ENCODE measurements at places on chromosomes 6 and 20.

- DNase-seq = no peak
Observed at GRCh38 chr6:5930143-5930770, 76.5 kb downstream of the NRN1 start.

- DNase-seq = no peak
Observed at GRCh38 chr6:147166992-147167391, 37.2 kb upstream of the STXBP5 start.

DNA sequence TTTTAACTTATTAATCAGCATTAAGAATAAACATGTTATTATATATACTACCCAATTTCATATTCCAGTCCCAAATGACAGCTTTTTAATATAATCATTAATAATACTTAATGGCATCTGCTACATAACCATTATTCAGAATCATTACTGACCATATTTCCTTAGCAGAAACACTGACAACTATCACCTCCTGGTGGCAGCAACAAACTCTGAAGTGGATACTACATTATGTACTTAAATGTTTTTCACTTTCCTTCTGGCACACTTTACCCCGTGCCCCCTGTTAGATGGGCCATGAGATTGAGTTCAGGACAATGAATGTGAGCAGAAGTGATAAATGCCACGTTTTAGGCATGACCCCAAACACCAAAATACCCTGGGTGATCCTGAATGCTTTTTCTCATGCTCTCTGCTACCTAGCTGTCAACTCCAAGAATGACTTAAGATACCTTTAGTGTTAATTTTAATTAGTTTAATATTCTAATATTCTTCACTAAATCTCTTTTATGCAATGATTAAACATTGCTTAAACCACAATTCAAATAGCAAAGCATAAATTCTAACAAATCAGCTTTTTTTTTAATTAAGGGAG is 77.1 kb downstream of the LMBRD1 start:
- peak; percentile 61 for DNase-seq

DNA sequence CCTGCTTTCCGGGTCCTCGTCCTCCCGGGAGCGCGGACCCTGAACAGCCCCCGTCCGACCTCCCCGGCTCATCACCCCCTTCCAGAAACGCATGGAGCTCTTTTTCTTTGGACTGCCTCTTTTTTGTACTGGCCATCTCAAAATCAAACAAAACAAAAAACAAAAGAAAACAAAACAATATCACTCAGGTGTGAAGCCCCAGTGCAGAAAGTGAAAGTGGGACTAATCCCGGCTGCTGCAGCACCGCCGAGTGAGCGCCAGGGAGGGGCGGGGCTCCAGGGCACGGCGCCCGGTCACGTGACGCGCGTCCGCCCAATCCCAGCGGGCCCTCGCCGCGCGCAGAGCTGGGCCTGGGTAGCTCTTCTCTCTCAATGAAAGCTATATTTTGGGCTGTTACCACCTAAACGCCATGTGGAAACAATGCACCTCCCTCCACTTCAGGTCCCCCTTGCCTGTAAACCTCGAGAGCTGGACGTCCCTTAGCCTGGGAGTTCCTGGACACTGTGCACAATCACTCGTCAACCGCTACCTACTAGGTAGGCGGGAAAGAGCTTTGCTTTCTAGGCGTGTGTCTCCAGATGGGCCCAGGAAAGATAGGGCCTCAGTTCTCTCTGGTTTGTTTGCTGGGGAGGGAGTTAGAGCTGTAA is 93.7 kb upstream of the PRDM1 start:
- peak; percentile 16 for DNase-seq

- no peak for DNase-seq
Observed at GRCh38 chr6:130680116-130680515, 147.1 kb upstream of the SMLR1 start.

DNA sequence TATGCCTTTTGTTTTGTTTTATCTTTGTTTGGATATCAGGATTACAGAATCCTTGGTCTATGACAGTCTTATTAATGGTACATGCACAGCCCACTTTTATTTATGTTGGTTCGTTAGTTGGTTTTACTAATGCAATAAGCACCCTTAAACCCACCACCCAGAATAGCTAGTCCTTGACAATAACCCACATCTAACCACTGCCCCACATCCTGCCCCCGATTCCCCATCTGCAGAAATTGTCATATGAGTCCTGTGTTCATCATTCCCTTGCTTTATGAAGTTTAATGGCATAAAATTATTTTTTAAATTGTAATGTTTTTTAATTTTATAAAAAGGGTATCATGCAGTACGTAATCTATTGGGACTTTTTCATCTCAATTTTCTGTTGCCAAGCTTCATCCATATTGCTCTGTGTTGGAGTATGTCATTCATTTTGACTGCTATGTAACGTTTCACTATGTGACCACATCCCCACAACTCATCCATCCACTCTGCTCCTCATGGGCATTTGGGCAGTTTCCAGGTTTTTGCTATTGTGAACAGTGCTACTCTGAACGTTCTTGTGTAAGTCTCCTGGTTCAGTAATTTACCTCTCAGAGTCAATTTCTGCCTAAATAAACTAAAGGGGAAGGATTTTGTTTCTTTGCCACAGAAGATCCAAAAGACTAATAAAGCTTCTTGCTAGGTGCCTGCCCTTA is 150.4 kb downstream of the MRPL14 start:
- DNase-seq = no peak

- DNase-seq = peak; percentile 81
Observed at GRCh38 chr20:52746190-52746589, 226.0 kb upstream of the TSHZ2 start.

GRCh38 chr6:158753811-158754210 is 65.4 kb downstream of the EZR start:
- DNase-seq = no peak

DNA sequence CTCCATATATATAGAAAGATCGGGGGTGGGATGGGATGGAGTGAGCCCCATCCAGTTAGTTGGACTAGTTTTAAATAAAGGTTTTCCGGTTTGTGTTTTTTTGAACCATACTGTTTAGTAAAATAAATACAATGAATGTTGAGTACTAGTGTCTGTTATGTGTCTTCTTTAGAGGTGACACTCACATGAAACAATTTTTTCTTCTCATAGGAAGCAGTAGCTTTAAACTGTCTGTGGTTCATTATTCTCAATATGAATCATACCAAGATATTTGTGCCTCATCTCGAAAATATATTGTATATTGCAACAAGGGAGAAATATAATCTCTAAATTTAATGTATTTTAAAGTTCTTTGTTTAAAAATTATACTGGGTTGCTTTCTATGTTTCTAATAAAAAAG is 33.4 kb downstream of the HSF2 start:
- no peak for DNase-seq

GRCh38 chr20:9551808-9552550 is 37.6 kb downstream of the LAMP5 start:
- DNase-seq = peak; percentile 32

DNA sequence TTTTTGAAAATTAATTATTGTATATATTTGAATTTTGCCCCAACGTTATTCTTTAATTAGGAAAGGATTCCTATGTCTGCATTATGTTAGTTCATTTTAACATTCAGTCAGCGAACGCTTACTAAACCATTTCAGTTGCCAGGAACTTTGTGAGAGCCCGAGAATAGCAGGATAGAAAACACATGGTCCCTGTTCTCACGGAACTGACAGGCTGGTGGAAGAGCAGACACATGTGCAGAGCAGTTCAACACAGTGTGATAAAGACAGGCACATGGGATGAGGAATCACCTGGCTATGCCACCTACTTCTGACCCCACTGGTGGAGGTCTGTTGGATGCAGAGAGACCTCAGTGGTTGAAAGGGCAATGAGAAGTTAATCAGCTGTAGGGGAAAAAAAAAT is 367.2 kb downstream of the EPM2A start:
- no peak for DNase-seq

DNA sequence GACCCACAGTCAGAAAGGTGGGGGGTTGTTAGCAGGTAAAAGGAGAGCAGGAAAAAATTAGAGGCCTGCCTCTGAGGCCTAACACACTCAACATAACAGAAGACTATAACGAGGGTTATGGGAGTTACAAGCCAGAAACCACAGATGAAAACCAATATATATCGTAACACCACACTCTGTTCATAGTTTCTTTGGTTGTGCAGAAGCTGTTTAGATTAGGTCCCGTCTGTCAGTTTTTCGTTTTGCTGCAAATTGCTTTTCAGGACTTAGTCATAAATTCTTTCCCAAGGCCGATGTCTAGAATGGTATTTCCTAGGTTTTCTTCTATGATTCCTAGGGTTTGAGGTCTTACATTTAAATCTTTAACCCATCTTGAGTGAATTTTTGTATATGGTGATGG is 3.7 kb upstream of the MAP3K5 start:
- no peak for DNase-seq

- DNase-seq = no peak
Observed at GRCh38 chr6:73665686-73666319, 12.0 kb upstream of the SLC17A5 start.

DNA sequence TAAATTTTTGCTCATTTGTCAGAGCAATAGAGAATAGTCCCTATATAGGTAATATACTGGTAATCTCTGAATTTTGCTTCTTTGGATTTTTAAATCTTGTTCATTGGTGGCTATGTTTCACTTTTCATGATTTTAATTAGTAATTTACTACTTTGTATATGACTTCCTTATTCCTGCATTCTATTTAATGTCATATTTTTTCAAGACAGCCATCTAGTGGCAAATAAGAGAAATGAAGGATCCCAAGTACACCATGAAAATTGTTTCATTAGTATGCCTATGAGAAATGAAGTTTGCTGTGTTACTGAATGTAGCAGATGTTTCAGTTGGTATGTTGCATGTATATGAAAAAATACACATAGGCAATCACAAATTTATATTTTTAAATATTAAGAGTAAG is 82.4 kb downstream of the ZNF292 start:
- DNase-seq = no peak

DNA sequence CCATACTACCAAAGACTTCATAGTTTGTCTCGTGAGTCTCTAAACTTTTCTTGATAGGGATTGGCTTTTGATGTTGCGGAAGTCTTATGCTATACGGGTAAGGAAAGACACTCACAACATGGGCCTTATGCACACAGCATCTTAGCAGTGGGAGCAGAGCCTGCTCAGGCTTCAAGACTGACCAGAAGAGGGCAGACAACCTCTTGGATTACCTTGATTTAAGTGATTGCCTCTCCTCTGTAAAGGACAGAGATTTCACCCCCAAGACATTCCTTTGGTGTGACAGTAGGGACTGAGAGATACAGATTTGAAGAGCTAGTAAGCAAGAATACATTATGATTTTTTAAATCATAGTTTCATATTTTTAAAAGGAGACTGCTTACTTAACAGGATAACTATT is 71.0 kb upstream of the SAMD3 start:
- peak; percentile 82 for DNase-seq

DNA sequence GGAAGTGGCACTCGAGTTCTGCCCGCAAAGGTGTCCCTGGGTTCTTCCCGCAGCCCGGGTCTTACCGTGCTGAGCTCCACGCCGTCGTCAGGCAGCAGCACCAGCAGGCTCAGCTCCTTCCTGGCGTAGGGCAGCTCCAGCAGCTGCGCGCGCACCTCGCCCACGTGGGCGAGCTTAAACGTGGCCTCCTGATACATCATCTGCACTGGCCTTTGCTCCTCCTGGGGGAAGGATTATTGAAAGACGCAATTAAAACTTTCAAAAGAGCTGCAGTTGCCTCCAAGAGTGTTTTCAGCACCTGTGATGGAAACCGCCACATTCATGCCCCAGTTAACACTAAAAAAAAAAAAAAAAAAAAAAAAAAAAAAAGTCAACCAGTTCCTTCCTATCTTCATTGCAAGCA is 11.3 kb downstream of the SERPINB9 start:
- DNase-seq = peak; percentile 63

GRCh38 chr20:39523405-39523804 is 561.3 kb downstream of the DHX35 start:
- no peak for DNase-seq

DNA sequence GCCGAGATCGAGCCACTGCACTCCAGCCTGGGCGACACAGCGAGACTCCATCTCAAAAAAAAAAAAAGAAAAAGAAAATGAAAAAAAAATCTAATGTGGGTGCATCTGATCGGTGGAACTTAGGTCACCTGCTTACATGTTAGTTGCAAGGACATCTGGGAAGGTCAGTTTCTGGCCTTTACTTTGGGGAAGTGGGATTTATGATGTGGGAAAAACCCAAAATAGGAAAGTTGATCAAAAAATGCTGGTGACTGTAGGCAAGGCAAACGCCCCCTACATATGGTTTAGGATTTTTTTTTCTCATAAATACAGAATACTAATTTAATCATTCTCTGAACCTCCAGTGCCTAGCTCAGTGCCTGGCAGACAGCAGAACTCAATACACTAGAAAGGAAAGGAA is 69.2 kb upstream of the PIM1 start:
- no peak for DNase-seq

- DNase-seq = no peak
Observed at GRCh38 chr6:142913036-142913510, 31.9 kb downstream of the HIVEP2 start.

DNA sequence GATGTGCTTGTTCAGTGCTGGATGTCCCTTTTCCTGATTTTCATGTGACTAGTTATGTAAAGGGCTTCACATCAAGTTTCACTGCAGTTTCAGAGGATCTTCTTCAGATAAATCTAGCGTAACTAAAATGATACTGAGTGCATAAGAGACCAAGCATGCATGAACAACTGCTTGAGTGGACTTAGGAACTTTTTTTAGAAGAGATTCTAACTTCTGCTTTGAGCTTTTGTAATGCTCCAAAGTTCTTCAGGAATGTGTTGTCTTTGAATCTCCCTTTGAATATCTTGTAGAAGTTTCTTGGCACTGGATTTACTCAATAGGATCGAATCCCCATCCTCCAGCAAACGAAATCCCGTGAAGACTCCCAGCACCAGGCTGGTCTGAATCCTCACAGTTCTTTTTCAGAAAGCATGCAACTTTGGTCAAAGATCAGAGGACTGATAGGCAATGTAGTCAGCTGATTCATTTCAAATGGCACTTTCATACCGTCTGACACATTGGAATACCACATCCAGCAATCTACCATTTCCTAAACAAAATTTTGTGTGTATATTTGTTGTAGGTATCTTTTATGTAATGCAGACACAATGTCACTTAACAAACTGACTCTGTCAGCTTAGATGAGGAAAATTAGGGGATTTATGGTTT is 33.2 kb downstream of the ENPP1 start:
- DNase-seq = no peak

GRCh38 chr20:20489648-20490341 is 121.9 kb downstream of the INSM1 start:
- DNase-seq = peak; percentile 10

GRCh38 chr6:145508107-145508506 is 227.2 kb downstream of the EPM2A start:
- no peak for DNase-seq

DNA sequence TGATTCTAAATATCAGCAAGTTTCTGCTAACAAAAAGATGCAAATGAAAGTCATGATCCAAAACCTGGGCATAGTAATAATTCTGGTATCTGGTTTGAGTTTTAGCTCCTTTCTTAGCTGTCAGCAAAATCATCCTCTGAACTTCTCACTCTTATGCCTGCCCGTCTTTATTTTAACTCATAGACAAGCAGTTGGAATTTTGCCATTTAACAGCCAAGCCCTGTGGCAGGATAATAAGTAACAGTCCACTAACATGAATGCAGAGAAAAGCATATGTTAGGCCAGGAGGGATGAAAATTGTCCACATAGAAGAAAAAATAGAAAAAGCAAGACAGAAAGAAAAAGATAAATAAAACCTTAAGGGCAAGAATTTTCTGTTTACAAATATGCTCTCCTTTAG is 170.0 kb upstream of the LAMA2 start:
- DNase-seq = no peak

GRCh38 chr20:10710991-10711775 is 37.4 kb upstream of the JAG1 start:
- no peak for DNase-seq

All from NCI-H82 (cell line).